Stimulated activated CD8-positive, alpha-beta memory T cell treated with anti-CD3 and anti-CD28 coated beads, Interleukin-7, amount 100 ng/mL, for 4 hours (primary cell): ENCODE measurements at places on chromosomes 6 and 20.

GRCh38 chr6:1515781-1516180 lies 93.9 kb upstream of the FOXC1 start:
- no peak for DNase-seq

DNA sequence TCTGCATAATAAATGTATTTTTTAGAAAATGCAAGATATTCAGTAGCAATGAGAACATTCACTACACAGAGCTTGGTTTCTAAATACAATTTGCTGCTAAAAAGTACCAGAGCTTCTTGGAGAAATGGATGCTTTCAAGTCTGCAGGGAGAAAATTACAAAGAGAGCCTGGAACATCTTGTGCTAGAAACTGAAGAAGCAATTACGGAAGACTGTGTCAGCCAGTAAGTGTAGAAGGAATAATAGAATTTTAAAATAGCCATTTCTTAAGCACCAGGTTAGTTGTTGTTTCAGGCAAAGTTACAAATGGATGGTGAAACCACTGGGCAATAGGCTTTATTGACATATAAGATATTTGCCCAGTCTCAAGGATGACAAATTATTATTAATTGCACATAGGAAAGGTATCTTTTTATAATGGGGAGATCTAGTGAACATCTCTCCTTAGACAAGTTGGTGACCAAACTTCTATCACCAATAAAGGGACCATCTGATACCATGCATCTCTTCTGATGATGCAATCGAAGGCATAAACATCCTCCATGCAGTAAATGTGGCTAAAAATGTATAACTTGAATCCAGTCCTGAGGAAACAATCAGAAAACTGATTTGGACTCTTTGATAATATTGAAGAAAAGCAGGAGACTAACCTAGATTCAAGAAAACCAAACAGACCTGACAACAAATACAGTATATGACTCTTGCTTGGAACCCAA lies 81.7 kb downstream of the ARHGAP18 start:
- no peak for DNase-seq

DNA sequence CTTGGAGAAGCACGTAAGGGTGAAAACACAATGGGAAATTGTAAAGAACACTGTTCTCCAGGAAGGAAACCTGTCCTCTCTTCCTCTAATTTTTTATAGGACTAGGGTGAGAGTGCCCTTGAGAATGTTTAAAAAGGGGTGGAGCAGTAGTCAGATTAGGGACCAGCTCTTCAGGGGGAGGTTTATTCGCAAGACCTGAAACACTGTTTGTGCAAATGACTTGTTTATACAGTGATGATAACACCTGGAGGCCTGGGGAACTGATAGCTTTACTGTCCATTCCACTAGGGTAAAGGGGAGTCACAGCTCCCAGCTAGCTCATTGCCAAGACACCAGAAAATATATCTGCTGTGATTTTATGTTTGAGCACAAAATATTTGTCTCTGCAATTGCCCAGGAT lies 8.1 kb upstream of the FUT9 start:
- DNase-seq, result no peak

DNA sequence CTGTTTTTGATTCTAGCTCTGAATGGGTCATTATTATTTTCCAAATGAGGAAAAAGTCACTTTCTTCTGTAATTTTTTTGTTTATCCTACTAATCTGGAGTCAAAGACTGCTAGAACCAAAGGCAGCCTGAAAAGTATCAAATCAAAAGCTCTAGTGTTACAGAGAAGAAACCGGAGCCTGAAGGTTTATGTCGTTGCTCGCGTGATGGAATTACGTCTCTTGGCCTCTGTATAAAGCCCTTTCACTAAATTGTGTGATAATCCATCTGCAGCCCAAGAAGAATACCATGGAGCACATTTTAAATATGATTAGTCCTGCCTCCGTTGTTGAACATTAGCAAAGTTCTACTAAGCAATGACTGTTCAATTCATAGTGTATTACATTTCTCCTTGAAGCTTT lies 738.6 kb downstream of the C6orf118 start:
- no peak for DNase-seq

GRCh38 chr6:169427856-169428255 lies 174.2 kb upstream of the THBS2 start:
- DNase-seq, result no peak

DNA sequence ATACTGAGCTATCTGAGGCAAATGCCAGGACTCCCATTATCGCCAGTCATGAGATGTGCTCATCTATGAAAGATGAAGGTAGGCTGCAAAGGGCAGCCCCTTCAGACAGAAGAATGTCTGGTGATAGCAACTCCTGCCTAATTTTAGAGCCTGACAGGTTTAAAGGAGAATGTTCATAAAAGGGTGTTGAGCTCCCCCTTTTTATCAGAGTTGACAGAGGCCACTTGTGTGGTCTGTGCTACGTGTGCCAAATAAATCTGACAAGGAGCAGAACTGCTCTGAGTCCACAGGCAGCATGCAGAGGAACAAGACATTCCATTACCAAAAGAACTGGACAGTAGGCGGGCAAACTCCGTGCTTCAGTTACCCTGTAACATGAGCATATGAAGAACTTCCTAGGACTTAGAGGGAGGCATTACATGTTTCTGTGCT lies 101.8 kb downstream of the PREP start:
- no peak for DNase-seq

DNA sequence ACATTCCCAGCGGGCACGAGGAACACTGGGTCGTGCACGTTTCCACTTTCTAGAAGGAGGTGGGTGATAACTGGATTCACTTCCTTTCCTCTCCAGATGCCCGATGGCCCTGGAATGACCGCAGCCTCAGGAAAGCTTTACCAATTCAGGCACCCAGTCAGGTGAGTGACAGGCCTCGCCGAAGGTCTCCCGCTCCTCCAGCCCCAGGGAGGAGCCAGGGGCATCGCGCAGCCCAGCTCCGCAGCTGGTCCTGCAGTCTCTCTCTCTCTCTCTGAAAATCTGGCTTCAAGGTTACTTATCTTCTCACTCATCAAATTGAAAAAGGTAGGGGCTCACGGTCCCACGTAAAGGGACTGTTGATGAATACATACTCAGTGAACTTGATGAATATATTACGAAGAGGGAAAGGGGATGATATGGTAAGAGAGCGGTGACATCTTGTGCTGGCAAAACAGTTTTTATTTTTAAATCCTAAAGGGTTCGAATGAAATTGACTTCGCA lies 891 bp downstream of the RIPPLY2 start:
- DNase-seq, result no peak

GRCh38 chr6:46734867-46735719 lies at the start of gene PLA2G7:
Gene PLA2G7, minus strand, starts transcription at chr6:46735375. Its CDS starts 12,484 bp downstream, at chr6:46722891.
- no peak for DNase-seq

- no peak for DNase-seq
Measured at GRCh38 chr20:33442136-33443005, 1.2 kb downstream of the SNTA1 start.

- DNase-seq, result no peak
Measured at GRCh38 chr6:166415833-166416347, 33.1 kb upstream of the MPC1 start.

DNA sequence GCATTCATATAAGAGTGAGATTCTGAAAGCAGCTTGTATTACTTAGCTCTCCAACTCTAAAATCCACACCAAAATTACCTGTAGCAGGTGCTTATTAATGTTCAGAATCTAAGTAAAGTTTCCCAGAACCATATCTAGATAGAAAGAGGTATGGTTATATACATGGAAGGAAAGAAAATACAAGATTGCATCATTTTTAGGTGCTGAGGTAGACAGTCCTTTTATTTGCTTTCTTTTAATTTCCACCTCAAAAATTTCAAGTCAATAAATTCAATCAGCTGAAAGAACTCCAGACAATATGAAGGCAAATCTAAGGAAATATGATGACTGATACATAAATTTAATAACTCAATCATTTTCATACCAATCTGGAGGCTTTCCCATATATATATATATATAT lies 521.9 kb downstream of the PKHD1 start:
- no peak for DNase-seq

DNA sequence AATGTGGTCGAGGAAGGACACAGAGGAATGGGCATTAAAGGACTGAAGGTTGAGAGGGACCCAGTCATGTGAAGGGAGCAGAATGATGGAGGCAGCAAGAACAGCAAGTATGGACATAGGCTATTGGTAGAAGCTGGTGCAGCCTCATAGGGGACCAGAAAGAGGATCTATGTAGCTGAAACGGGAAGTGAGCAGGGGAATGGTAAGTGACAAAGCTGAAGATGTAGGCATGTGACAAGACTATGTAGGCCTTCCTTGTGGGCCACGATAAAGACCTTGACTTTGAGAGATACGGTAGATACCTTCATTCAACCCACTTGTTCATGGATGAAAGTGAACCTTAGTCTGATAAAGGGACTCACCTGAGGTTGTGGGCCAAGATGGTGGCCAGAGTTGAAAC lies 3.5 kb downstream of the CTNNBL1 start:
- DNase-seq, result no peak

- DNase-seq, result no peak
Measured at GRCh38 chr6:113375950-113376846, 480.9 kb upstream of the MARCKS start.

- no peak for DNase-seq
Measured at GRCh38 chr6:26457264-26457805, 420 bp upstream of the BTN2A1 start.

DNA sequence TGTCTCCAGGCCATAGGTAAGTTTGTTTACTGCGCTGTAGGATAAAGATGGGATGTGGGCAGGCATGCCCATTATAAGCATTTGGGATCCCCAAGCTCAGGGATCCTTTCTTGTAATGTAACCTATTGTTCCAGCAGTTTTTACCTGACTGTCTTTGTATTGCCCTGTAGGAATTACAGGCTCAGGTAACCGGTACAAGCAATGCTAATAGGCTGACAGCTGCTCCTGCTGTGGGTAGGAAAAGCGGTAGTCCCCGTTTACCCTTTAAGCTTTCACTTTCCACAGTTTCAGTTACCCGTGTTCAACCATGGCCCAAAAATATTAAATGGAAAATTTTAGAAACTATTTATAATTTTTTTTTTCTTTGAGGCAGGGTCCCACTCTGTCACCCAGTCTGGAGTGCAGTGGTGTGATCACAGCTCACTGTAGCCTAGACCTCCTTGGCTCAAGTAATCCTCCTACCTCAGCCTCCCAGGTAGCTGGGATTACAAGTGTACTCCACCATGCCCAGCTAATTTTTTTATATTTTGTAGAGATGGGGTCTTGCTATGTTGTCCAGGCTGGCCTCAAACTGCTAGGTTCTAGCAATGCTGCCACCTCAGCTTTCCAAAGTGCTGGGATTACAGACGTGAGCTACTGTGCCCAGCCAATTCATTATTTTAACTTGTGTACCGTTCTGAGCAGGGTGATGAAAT lies 108.6 kb downstream of the CDYL start:
- no peak for DNase-seq

GRCh38 chr20:32524829-32525501 lies 60.2 kb downstream of the NOL4L start:
- DNase-seq, result no peak

DNA sequence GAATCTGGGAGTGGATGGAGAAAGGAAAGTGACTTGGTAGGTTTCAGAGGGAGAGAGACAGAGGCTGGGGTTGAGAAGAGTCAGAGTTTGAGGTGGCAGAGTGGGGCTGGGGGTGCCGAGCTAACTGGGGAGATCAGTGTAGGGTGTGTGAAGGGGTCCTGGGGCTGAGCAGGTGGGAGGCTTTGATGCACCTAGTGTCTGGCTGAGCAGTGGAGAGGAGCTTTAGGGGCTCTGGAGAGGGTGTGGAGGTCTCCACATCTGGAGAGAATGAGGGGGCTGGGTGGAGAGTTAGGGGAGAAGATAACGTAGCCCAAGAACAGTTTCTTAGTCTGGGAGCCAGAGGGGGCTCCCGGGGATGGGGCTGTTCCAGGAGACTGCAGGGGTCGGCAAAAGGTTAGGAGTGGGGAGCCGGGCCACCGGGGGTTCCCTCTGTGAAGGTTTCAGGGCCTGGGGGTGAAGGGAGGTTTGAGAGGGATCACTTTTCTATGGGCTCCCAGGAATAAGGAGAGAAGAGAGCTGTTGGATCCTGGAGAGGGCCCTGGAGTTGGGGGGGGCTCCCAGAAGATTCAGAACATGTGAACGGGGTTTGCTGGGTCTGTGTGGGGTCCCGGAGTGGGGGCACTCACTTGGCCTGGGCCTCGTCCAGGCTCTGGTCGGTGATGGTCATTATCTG lies 797 bp downstream of the PBX2 start:
- DNase-seq, result no peak

DNA sequence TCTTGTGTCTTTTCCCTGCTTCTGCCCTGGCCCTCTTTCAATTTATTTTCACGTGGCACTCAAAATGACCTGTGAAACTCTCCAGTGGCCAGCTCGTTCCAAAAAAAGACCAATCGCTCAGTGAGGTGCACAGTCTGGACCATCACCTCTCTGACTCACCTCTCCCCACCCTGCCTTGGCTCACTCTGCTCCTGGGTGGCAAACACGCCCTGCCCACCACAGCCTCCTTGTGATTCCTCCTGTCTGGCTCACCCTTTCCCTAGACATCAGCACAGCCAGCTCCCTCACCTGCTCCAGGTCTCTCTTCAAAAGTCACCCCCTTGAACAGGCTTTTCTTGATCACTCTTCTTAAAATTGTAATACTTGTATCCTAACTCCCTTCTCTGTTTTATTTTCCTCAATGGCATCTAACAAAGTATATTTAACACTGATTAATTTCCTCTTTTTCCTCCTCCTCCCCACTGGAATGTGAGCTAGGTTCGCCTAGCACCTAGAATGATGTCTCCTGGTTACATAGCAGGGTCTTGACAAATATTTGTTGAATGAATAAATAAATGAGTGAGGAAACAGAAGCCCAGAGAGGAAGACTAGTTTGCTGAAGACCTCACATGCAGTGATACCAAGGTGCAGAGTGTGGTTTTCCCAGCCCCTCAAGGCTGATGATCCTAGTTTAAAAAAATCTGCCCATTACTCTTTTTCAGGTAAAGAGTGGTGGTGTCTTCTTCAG lies 109.0 kb downstream of the GJA10 start:
- no peak for DNase-seq

DNA sequence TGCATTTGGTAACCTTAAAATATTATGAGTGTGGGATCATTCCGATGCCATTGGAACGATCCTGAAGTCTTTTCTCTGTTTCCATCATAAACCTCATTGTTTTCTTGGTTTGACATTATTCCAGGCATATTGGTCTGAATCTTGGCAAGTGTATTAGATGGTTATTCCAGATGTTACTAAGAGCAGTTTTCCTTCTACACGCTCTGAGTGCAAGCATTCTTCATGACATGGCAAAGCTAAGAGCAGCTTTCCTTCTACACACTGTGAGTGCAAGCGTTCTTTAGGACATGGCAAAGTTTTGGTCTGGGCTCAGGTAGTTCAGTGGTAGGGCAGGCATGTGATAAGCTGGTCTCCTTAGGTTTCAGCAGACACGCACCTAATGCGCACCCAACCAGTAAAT lies 53.0 kb downstream of the SMOC2 start:
- DNase-seq, result no peak
